ENCODE measurements at places on chromosomes 12 and 14. TPM values are rescaled to one million over a fixed set of nuclear protein-coding genes. Genes with fewer than 3 reads are reported as not detected.

DEPDC4 gene
- not detected for total RNA-seq

KIF26A gene
- 2.4 TPM for total RNA-seq

MMP17 gene
- 10.9 TPM for total RNA-seq

FOXG1 gene
- not detected for total RNA-seq

GALNT8 gene
- total RNA-seq: 1.7 TPM

FMNL3 gene
- 20.7 TPM for total RNA-seq

GUCY2C gene
- not detected for total RNA-seq

RAN gene
- total RNA-seq: 257 TPM

- no peak for DNase-seq
These were observed 280.3 kb upstream of the AMIGO2 start for GRCh38 chr12:47360093-47360480.

DNA sequence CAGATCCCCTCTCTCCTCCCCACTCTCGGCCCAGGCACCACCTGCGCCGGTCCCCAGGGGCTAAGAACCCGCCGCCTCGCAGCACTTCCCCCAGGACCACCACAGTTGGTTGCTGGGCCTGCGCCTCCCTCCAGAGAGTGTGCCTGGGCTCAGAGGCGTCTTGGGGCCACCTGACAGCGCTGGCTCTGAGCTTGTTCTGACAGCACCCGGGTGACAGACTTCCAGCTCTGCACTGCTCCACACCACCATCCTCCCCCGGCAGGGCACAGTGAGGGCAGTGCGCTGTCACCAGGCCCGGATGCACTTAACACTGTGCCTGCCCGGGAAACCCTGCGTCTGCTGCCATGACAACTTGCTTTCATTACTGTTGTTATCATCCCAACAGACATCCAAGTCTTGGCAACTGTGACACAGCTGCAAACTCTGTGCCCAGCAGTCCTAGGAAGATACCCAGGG lies 6.6 kb downstream of the BRF1 start:
- DNase-seq: no peak

DNA sequence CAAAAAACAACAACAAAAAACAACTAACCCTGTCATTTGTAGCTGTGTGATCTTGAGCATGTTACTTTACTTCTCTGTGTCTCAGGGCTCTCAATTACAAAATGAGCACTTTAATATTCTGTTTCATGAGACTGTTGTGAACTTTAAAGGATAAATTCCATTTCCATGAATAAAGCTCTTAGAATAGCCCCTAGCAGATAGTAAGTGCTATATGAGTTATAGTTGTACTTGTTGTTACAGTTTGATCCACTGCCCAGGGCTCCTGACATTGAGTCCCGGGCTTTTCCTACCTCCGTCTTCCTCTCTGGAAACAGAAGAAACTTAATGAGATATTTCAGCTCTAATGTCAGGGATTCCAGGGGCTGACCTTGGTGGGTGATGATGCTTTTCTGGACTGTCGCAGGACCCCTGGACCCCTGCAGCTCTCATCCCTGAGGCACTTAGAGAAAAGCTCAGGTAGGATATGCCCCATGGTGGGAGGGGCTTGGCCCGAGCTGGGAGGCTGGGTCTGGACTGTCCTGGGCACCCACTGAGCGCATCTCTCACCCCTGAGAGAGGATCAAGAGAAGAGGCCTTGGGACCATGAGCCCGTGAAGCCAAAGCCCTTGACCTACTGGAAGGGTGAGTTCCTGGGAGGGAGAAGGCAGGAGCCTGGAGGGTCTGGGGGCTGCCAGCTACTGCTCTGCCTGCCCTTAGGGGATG lies 5.1 kb downstream of the P3H3 start:
- no peak for DNase-seq

DNA sequence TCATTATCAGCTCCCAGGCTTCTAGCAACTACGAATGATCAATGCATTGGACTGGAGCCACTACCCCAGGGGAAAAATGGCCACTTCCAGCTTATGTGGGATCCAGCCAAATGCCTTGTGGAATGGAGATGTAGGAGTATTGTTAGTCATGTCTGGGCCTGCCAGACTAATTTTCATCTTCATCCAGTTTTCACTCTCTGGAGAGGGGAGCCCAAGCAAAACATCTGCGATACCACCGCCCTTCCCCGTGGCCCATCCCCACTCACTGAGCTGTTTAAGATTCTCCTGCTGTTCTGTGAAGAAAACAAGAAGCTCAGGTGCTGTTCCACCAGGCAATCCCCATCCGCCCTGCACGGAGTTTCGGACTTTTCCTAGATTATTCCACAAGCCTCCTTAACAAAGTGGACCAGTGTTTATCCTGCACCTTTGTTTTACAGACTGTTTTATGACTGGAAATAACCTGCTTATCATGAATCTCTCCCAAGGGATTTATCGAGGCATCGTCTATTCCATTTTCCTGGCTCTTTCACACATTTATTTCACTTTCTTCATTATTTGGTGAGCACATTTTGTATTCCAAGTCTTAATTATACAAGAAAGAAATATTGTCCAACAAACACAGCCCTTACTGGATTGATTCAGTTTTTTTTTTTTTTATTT lies 35.5 kb upstream of the MAX start:
- no peak for DNase-seq

- DNase-seq: no peak
These were observed 26.5 kb upstream of the SMOC1 start for GRCh38 chr14:69852531-69853321.

GRCh38 chr12:65699251-65699650 lies 125.0 kb upstream of the HMGA2 start:
- no peak for DNase-seq

GRCh38 chr12:12705838-12706520 lies 10.0 kb upstream of the GPR19 start:
- DNase-seq: no peak

GRCh38 chr14:94582851-94583250 lies 1.6 kb downstream of the SERPINA5 start:
- DNase-seq: no peak

GRCh38 chr14:51394384-51394783 lies 154.3 kb downstream of the TMX1 start:
- no peak for DNase-seq

DNA sequence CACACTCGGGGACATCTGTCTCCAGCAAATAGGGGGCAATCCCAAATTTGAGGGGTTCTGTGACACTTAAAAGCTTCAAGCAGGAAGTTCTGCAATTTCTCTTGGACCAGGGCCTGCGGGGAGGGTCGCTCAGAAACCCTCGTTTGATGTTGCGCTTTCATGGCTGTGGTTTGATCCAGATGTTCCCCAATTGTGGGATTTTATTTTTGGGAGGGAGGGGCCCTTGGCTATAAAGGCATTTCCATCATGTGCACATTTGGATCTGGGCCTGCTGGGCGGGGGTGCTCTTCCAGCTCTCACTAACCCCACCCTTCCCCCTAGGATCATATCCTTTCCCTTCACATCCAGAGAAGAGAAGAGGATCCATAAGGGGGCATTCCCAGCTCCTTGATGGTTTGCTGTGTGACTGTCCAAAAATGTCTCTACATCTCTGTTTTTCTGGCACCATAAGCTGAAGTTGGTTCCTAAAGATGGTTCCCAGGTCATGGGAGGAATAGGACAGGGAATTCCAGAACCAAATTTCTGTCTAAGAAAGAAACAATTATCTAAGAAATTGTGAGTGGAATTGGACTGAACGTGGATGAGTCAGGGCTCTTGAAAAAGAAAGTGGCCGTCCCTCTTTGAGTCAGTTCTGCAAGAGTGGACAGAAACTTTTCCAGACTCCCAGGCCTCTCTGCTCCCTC lies 47.2 kb downstream of the SMUG1 start:
- no peak for DNase-seq

DNA sequence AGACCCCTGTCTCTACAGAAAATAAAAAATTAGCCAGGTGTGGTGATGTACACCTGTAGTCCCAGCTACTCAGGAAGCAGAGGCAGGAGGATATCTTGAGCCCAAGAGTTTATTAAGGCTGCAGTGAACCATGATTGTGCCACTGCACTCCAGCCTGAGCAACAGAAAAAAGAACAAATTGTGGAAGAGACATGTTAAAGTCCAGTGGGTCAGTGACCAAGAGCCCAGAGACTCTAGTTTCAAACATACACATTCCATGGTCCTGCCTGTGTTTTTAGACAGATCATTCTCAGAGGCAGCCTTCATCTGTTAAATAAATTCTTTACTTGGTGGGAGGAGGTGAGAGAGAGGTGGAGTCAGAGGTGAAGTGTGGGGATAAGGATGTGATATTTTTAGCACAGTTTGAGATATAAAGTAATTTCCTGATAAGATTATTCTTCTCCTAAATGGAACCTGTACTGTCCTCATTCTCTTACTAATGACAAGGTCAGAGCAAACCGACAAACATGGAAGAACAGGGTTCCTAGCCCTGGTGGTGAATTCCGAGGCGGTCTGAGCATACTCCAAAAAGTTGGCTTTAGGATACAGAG lies 48.7 kb downstream of the RASSF3 start:
- no peak for DNase-seq

GRCh38 chr12:76226956-76227355 lies 121.3 kb downstream of the BBS10 start:
- DNase-seq: no peak

GRCh38 chr12:108146035-108146893 lies 17.2 kb downstream of the WSCD2 start:
- DNase-seq: no peak

DNA sequence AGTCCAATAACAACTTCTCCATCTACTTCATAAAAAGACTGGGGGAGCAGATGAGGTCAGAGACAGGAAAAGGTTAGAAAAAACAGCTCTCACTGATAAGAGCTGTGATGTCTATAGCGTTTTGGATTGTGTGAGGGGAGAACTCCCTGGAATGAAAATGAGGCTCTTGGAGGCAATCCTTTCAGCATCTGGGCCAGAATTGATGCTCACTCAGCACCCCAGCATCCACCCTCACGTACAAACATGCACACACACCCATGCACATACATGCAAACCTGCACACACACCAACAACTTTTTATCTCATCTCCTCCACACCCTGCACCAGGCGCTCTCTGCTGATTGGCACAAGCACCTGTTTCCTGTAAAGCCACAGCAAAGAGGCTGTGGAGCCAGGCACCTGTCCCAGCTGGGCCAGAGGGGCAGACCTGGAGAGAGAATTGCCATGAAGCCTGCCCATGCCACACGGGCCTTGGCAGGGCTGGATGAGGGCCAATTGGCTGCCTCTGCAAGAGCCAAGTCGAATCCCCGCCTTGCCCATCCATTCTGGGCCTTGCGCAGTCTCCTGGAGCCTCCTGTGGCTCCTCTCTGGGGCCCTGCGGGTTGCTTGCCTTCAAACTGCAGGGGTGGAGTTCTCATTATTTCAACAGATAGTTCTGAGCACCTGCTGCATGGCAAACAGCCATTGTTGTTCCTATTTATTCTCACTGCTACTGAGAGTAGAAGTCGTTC lies 53.1 kb downstream of the SYNE3 start:
- no peak for DNase-seq

GRCh38 chr14:65280653-65281052 lies 131.9 kb upstream of the FUT8 start:
- no peak for DNase-seq

DNA sequence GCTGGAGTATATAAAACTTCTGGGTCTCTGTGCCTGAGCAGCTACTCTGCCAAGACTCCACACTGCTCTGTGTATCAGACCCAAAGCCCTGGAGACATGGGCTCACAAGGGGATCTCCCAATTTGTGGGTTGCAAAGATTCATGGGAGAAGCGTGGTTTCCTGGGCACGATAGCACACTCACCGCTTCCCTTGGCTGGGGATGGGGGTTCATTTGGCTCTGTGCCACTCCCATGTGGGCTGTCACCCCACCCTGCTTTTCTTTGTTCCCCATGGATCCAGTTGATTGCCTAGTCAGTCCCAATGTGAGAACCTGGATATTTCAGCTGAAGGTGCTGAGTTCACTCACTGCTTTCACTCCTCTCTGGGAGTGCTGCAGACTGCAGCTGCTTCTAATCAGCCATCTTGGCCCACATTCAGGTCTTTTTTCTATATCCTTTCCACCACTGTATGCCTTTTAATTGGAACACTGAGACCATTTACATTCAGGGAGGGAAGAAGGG lies 40.0 kb upstream of the PCNX4 start:
- DNase-seq: no peak

DNA sequence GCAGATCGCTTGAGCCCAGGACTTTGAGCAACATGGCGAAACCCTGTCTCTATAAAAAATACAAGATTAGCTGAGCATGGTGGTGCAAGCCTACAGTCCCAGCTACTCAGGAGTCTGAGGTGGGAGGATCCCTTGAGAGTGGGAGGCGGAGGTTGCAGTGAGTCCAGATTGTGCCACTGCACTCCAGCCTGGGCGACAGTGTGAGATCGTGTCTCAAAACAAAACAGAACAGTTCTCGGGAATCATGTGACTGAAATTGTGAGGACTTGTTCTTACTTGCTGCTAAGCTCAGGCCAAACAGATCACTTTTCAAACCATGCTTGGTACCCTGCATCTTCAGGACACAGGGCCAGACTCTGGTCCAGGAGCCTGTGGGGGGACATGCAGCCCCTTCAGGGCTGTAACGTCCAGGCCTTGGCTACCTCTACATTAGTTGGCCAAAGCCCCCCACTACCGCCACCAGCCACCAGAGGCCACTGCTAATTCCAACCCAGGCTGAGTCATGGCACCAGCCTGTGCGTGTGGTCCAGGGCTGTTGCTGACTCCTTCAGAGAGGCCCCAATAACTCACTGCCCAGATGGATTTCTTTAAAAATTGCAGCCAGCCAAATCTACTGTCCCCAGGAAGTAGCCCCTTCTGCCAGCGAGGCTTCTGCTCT lies 33.4 kb upstream of the SYNDIG1L start:
- DNase-seq: no peak

DNA sequence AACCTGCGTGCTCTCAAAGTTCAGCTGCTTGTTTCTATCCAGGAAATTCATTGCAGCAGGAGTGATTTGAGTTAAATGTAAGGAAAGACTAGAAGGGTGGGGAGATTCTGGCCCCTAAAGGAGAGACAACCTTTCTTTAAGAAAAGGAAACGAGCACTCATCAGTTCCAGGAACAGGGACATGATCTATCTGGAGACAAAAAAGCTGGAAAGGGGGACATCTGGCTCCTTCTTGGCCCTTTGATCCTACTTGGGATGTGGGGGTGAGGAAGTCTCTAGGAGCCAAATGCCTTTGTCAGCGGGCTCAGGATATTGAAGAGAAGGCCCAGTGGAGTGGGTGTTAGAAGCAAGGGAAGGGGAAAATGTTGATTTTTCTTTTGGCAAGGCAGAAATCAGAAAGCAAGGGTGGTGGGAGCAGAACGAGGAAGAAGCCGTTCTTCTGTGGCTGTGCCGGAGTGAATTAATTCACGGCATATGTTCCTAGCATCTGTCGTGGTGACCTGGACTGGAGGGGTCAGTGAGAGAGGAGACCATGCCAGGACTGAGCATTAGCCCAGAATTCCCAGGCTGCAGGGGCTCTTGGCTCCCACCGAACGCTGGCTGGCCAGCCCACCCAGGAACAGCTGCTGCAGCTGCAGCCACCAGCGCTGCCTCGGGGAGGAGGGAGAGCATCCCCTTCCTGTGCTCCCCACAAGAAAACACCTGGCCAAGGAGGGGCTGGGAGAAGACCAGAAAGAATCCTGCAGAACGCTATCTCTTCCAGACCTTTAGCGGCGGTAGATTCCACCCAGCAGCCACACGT lies 62.8 kb upstream of the GPATCH2L start:
- DNase-seq: no peak

DNA sequence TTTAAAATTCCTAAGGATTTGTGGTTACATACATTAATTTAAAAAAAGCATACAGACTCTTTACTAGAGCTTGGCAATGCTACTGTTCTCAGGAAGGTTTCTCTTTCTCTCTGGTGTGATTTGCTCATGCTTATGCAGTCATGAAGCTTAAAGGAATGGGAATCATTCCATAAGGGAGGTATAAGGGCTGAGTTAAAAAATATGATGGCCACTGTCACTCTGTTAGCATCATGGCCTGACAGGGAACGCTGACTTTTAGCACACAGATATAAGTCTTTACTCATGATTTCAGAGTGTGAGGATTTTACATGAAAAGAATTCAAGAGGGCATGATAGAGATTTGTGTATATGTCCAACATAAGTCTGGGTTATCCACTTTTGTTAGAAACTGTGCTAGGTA lies 3.8 kb downstream of the MYF5 start:
- DNase-seq: no peak
